Tibial nerve (tissue), 4 donors: ENCODE measurements at places on chromosomes 6 and 20. TPM values are rescaled to one million over a fixed set of nuclear protein-coding genes. Genes with fewer than 3 reads are reported as not detected.

GRCh38 chr6:69820018-69820417 lies 23.2 kb upstream of the LMBRD1 start:
- DNase-seq, result no peak

GRCh38 chr6:11341867-11342266 lies 109.4 kb upstream of the NEDD9 start:
- DNase-seq, result no peak

GRCh38 chr6:61868507-61869080 lies 417.4 kb downstream of the KHDRBS2 start:
- DNase-seq, result no peak

DNA sequence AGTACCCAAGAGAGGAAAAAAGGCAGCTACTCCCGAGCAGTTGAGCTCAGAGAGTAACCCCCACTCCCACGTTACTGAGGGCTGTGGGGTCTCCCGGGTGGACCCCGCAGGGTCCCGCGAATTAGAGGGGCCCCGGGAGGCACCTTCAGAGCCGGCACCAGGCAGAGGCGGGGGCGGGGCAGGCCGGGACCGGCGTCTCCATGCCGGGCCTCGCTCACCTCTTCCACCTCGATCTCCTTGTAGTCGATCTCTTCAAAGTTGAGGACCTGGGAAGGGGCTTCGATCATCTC lies 381 bp downstream of the MAP3K7 start:
- DNase-seq, result no peak

DNA sequence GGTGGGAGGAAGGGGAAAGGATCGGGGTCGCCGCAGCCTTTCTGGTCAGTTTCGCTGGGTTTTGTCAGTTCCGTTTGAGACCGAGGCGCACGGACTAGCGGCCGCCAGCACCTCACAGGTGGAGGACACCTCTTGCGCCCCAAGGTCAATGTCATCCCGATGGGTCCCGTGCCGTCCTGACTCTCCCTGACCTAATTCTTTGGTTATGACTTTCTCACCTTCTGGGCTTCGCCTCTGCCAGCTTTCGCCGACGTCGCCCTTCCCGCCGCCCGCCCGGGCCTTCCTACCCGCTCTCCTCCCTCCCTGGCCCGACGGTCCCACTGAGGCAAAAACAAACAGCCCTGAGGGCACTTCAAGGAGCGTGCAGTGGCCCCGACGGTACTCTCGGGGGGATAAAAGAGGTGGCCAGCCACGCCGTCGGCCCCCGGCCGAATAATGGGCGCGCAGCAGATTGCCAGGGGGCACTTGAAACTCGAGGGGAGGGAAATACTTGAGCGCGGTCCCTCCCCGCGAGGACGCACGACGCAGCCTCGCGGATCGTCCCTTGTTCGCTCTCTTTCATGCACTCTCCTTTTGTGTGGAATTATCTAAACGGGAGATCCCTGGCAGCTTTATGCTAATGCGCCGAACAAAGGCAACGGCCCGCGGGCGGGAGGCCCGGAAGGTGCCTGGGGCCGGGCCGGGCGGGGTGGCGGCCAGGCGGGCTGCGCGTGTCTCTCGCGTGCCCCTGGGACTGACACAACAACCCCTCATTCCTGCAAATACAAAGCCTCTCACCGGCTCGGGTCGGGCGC lies 3.9 kb upstream of the INSM1 start:
- no peak for DNase-seq

DNA sequence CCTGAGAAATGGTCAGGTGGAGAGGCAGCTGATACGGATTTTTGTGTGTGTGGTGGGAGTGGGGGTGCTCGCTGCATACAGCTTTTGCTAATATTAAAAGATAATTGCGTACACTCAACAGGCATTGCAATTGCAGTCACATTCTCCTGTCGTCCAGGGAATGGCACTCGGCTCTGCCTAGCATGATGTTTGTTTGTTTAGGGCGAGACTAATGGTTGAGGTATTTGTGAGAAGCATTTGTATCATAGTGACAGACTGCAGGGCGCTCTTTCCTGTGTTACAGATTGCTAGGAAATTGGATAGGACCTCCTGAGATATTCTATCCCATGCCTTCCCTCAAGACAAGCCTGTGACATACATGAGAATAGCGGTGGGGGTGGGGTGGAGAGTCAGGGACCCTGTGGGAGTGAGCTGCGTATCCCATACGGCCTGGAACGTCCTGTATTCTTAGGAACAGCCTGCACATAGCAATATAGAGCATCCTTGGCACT lies 207.4 kb downstream of the SOX4 start:
- DNase-seq, result no peak

DNA sequence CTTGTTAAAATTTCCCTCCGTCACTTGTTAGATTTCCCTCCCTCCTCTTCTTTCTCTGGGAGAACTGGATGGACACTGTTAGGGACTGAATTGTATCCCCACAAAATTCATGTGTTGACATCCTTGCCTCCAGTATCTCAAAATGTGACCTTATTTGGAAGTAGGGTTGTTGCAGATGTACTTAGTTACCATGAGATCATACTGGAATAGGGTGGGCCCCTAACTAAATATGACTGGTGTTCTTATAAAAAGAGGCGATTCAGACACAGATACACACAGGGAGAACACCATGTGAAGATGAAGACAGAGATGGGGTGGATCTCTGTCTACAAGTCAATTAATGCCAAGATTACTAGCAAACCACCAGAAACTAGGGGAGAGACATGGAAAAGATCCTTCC lies 139.5 kb downstream of the ALDH8A1 start:
- DNase-seq, result no peak

GRCh38 chr6:151010071-151010470 lies 144.6 kb downstream of the MTHFD1L start:
- DNase-seq, result no peak

DNA sequence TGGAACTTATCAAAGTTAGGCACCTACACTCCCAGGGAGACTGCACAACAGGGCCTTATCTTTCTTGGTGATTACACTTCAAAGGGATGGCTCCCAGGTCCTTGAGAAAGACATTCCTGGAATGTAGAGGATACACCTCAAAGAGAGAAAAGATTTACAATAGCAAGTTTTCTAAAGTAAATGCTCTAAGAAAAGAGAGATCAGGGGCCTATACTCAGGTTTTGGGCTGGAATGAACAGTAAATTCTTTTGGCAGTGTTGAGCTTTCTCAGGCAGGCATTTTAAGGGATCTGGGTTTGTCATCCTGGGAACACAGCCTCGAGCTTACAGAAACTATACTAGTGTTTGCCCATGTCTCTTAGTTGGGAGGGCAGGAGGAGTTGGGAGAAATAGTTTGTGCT lies 31.7 kb upstream of the ME1 start:
- DNase-seq, result no peak

GRCh38 chr6:73139681-73140383 lies 85.5 kb downstream of the KHDC1L start:
- no peak for DNase-seq

- peak; percentile 48 for DNase-seq
Observed at GRCh38 chr6:152295346-152295745, 341.8 kb downstream of the SYNE1 start.

DNA sequence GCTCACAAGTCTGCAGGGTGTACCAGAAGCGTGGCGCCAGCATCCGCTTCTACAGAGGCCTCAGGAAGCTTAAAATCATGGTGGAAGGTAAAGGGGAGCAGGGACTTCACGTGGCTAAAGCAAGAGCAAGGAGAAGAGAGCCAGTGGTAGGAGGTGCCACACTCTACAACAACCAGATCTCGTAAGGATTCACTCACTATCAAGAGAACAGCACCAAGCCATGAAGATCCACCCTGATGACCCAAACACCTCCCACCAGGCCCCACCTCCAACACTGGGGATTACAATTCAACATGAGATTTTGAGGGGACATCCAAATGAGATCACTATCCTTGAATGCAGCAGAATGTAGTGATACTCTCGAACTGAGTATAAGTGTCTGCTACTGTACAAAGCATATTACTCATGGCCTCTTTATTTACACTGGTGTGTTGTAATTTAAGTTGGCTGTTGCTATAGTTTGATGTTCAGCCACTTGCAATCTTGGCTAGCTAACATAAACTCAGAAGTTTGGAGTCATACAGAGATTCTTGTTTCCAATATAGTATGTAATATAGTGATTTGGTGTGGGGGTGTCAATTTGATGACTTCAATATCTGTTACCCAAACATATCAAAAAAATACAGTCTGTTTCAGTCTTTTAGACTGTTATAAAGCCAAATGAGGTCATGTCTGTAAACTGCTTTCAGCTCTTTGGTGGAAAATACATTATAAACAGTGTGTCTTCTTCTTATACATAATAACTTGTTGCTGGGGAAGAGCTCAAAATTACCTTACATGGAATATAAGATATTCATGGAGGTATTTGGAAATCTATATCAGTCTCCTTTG lies 39.4 kb upstream of the MYLIP start:
- no peak for DNase-seq

- no peak for DNase-seq
Observed at GRCh38 chr20:6121504-6121903, 1.3 kb downstream of the FERMT1 start.

- DNase-seq, result no peak
Observed at GRCh38 chr20:37804584-37805566, 98.1 kb upstream of the VSTM2L start.

Gene EPPIN
- not detected for total RNA-seq

Gene MUCL3
- total RNA-seq, result under 0.01 TPM

Gene OPN5
- not detected for total RNA-seq

Gene CALHM4
- total RNA-seq, result not detected

Gene CDSN
- total RNA-seq, result not detected

Gene IL17F
- not detected for total RNA-seq

Gene XKR7
- not detected for total RNA-seq

Gene OR2H1
- not detected for total RNA-seq

Gene EYS
- total RNA-seq, result 4.5 TPM

Gene ANGPT4
- total RNA-seq, result 1.2 TPM

Gene NKAIN2
- total RNA-seq, result 15.1 TPM

Gene C4B
- total RNA-seq, result 333 TPM

Gene SPTLC3
- total RNA-seq, result 9.2 TPM

Gene NT5E
- 32.2 TPM for total RNA-seq

Gene SLC26A8
- 0.30 TPM for total RNA-seq
